NCI-H2029 treated with DMSO at 0.1 percent for 48 hours (cell line): ENCODE measurements at places on chromosomes 12 and 14.

DNA sequence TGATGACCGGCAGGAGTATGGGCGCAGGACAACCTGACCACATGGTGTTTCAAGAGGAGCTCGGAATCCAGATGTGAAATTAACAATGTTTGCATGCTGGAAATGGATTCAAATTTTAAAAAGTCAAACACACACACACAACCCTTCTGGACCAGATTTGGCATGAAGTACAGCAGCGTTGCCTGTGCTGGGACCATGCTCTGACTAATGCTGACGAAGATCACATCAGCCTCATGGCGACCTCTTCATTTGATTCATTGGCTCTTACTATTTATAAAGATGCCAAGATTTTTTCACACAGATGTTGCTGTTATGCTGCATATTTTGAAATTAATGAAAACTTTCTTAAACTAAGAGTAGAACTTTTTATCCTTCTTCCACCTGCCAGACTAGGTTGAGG lies 926.6 kb upstream of the TMEM132C start:
- no peak for DNase-seq

DNA sequence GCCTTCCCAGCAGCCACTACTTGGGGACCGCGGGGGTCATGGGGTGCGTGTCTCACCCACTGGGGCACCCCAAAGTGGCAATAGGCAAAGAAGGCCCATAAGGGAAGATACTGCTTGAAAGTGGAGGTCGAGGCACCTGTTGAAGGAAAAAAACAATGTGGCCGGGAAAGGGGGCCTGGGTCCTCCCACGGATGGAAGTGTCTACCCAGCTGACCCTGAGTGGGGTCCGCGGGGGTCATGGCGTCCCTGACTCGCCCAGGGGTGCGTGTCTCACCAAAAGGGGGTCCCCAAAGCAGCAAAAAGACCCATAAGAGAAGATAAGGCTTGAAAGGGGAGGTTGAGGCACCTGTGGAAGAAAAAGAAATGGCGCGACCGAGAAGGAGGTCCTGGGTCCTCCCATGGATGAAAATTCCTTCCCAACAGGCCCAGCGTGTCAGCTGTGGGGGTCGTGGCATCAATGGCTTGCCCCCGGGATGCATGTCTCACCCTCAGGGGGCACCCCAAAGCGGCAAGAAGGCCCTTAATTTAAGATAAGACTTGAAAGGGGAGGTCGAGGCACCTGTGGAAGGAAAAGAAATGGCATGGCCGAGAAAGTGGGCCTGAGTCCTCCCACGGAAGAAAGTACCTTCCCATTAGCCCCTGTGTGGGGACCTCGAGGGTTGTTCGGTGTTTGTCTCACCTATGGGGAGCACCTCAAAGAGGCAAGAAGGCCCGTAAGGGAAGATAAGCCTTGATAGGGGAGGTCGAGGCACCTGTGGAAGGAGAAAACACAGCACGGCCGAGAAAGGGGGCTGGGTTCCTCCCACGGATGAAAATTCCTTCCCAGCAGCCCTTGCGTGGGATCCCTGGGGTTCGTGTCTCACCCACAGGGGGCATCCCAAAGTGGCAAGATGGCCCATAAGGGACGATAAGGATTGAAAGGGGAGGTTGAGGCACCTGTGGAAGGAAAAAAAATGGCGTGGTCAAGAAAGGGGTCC lies 266.0 kb downstream of the ALG10 start:
- no peak for DNase-seq

DNA sequence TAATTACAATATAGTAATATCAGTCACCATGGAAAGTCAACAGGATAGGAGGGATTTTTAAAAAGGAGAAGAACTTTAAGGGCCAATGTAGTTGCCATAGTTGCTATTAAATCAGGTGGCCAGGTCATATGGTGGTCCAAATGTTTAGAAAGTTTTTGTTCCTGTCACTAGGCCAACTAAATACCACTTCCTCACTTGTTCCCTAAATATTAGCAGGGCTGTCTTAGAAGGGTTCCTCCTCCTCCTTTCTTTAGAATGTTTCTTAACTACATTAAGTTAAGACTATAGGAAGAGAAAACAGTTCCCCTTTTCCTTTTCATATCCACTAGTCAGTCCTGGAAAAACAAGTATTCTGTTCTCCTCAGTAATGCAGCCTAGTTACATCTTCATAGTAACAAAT lies 50.3 kb downstream of the MON2 start:
- DNase-seq, result no peak

GRCh38 chr12:129163861-129164260 lies 310.6 kb downstream of the GLT1D1 start:
- DNase-seq, result no peak

GRCh38 chr12:104730763-104731162 lies 227.3 kb downstream of the SLC41A2 start:
- no peak for DNase-seq

- no peak for DNase-seq
These were observed 31.1 kb upstream of the RIC8B start for GRCh38 chr12:106743270-106743988.

DNA sequence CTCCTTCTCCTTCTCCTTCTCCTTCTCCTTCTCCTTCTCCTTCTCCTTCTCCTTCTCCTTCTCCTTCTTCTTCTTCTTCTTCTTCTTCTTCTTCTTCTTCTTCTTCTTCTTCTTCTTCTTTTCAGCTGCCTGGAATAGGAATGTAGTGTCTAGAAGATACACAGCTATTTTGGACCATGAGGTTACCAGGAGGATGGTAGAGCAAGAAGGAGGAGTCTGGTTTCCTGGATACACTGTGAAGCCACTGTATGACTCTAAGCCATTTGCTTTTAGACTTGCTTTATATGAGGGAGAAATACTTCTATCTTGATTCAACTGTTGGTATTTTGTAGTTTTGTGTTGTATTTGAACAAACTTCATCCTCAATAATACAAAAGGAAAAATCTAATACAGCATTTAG lies 3.0 kb upstream of the MYBPC1 start:
- DNase-seq, result no peak

DNA sequence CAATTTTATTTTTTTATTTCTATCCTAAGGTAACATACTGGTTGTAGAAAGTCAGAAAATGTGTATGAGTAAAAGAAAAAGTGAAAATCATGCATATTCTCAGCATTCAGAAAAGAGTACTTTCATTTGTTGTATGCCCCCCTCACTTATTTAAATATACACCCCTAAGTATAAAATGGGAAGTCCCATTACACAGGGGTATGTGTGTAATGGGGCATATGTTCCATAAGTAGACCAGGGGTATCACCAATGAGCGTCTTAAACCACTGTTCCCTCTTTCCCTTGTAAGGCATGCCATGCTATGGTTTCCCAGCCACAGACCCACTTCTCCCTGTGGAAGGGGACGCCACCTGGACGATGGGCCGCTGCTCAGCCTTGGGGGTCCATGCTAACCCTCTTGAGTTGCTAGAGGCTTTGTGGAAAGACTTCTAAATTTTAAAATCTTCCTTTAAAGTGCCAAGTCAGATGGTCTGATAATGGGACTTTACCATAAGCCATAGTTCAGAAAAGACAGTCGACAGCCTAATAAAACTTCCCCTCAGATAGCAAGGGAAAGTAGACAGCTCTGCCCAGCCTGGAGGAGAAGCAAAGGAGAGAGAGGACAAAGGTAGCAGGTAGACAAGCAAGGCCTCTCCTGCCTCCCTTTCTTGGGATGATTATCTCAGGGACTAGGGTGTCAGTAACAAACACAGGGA lies 118.2 kb downstream of the ZFP36L1 start:
- DNase-seq, result no peak

DNA sequence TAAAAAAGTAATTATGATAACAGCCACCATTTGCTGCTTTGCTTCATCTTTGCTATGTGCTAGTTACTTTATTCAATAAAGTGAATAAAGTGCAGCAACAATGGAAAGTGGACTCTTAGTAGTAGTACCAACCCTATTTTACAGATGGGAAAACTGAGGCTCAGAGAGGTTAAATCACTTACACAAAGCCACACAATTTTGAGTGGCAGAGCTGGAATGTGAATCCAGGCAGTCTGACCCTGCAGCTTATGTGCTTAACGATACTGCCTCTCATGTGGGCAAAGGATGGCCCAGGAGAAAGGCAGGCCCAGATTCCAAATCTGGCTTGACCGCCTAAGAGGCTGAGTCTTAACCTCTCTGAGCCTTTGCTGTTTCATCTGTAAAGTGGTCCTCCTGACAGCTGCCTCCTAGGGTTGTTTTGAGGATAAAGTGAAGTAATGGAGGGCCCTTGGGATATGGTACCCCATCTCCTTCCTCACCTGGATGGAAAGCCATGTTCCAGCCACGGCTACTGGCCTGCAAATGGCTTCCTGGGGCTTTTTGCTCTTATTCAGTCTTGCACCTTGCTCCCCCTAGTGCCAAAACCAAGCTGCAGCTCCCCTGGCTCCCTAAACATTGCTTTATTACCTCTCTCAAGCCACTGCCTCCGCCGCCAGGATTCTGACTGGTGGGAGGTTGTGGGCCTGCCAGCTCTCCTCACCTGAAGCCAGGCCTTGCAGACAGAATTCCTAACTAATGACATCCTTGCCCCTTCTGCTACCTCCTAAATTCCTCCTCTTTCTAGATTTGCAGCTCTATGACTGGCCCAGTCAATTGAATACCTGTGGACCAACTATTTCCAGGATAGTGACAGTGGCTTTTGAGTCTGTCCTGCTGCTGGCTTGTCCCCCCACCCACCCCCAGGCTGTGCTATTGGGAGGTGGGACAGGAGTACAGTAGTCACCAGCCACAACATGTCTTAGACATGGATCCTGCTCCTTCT lies 283.3 kb upstream of the PWP1 start:
- DNase-seq, result no peak

DNA sequence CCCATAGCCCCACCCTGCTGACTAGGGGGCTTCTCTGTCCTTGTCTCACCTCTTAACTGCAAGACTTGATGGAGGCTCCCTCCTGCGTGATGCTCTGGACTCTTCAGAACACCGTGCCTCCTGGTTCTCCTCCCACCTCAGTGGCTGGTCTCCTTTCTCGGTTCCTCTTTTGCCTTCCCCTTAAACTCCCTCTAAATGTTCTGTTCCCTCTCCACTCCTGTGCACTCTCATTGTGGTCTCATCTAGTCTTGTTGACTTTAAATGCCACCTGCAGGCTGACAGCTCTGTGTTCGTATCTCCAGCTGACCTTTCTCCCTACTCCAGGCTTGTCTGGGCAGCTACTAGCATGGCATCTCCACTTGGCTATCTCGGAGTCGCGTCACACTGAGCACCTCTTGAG lies 28.3 kb downstream of the DYNC1H1 start:
- DNase-seq, result no peak

DNA sequence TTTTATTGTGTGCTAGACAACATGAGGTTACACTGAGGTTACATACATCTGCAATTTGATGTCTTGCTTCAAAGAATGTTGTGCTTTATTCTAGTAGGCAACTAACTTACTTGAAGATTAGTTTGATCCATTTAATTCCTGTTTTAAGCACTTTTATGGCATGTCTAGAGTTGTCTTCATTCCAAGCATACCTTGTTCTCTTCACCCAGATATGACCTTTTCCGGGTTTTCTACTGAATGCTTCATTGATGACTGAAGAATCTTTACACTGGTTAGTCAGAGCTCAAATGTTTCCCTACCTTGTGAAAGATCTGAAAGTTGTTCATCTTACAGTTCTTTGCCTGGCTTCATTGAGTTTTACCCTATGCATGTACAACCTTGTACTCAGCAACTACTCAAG lies 274.0 kb upstream of the KITLG start:
- DNase-seq, result no peak

- no peak for DNase-seq
These were observed 155.5 kb downstream of the PRKCH start for GRCh38 chr14:61476754-61477410.

DNA sequence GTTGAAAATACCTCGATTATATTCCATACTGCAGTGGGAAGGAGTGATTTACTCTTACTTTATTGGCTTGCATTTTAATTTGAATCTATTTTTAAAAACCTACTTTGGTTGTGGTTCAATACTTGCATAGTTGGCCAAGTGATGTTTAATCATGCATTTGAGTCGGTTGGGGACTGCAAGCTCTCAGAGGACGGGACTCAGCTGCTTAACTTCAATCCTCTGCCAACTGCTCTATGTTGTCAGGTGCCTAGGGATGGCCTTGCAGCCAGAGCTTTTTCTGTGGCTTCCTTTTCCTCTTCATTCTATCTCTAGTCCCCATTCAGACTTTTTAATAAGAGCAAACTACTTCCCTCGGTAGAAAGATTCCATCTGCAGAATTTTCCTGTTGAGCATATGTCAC lies 53.4 kb upstream of the KRR1 start:
- DNase-seq, result no peak
